CMK (cell line): ENCODE measurements at places on chromosomes 1 and 21.

- no peak for DNase-seq
Observed at GRCh38 chr1:59143133-59143487, 153.8 kb upstream of the FGGY start.

DNA sequence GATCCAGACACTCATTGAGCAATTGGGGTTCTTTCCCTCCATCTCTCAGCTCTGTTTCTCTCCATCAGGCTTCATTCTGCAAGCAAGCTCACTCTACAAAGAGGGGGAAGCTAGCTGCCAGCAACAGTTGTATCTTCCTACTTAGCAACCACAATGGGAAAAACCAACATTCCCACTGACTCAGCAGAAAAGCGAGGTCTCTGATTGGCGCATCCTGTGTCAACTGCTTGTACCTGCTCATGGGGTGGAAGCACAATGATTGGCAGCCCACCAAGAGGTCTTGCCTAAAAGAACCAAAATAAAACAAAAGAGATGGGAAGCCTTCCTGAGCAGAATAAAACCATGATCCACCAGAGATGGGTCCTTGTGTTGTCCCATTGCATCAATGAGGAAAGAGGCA lies 4.0 kb upstream of the CDA start:
- no peak for DNase-seq

GRCh38 chr1:236353813-236354212 lies 40.3 kb upstream of the EDARADD start:
- DNase-seq: no peak

GRCh38 chr1:207335695-207336363 lies 14.4 kb downstream of the CD55 start:
- DNase-seq: no peak

DNA sequence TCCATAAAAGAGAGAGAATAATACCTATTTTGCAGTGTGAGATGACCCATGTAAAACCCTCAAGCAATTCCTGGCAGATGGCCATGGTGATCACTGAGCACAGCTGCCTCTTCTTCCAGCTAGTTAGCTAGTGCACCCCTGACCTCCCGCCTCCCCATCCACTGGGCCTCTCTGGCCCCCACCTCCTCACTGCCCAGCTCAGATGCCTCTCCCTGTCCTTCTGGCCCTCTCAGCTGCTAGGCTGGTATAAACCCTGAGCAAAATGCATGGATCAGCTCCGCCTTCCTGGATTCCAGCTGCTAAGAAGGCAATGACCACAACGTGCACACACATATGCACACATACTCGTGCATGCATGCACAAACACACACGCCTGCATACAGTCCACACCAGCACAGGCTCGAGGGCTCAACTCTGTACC lies 117.2 kb downstream of the DMRTB1 start:
- DNase-seq: no peak

DNA sequence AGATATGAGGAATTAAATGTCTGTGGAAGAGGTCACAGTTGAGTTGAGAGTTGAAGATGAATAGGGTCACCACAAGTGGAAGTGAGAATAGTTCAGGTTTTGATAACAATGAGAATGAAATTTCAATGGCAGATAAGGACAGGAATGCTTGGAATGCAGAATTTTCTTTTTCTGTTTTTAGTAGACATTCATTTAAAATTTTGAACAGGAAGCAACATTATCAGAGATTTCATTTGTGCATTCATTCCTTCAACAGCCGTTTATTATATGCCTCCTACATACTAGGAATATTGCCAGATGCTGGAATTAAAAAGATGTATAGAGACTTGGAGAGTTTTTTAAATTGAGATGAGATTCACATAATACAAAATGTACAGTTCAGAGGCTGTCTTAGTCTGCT lies 126.8 kb downstream of the ITSN1 start:
- no peak for DNase-seq
